ENCODE measurements at places on chromosomes 2 and 18.
A peak's percentile ranks its signal among the peaks of the same experiment; 100 is the strongest.

- DNase-seq, result no peak
These were observed 21.4 kb upstream of the PLEKHM3 start for GRCh38 chr2:208046686-208047085.

GRCh38 chr2:181594322-181594721 lies 62.6 kb downstream of the CERKL start:
- DNase-seq, result no peak

DNA sequence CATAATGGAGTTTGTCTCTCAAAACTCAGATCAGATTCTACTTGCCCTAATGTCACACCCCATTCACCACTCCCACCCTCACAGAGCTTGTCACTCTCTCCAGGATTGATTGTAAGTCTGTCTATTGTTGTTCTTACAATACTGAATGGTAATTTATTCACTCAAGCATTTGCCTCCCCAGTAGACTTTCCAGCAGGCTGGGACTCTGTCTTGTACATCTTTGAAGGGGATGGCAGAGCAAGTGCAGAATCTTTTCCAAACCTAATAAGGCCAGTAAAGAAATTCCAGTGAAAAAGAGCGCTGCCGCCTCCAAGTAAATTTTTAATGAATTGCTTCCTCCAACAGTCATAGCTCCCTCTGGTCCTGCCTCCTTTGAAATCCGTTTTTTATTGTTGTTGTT lies 56.9 kb downstream of the RBM43 start:
- DNase-seq, result no peak

- DNase-seq, result no peak
These were observed 412.1 kb upstream of the MYT1L start for GRCh38 chr2:2743164-2743571.

GRCh38 chr2:174595891-174596397 lies 1.7 kb downstream of the WIPF1 start:
- DNase-seq, result no peak

DNA sequence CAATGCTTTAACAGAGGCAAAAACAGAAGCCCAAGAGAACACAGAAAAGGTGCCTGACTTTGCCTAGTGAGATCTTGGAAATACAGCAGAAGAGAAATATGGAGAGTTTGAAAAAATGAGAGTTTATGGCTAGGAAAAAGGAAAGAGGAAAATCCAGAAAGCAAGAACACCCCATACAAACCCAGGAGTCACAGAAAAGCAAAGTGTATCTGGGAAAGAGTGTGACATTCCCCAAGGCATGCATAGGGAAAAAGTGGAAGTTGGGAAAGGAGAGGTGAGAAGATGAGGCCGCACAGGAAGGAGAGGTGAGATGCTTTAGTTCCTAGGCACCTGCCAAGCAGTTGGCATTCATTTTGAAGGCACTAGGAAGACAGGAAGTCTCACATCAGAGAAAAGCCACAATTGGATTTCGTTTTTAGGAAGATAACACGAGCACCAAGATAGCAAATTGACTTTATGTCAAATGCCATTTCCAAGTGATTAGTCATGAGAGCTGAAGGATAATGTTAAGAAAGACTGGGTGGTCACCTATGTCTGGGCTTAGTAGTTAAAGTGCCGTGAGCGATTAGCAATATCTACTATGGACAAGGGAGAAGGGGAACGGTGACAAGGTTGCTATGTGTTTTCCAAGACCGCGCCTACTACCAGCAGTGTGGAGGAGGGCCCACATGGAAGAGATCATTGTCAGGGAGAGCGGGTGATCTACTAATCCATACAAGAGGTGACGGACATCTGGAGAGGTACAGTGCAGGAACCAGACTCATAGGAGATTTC lies 224.1 kb upstream of the PARD3B start:
- no peak for DNase-seq

DNA sequence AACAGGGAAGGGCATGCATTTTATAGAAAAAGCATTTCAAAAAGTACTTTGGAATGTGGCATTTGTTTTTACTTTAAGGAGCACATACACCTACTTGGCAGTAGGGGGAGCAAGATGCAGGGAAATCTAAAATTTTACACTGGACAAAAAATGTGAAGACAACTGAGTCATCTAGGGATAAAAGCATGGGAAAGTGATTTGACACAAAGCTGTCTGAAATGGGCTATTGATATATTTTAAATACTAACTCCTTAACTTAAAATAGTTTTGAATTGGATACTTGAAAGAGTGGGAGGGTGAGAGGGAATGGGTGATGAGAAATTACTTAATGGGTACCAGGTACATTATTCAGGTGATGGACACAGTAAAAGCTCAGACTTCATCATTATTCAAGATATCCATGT lies 15.8 kb downstream of the TMEM200C start:
- no peak for DNase-seq

- DNase-seq, result no peak
These were observed 24.0 kb downstream of the RAX start for GRCh38 chr18:59249199-59249774.

- DNase-seq, result no peak
These were observed 320.2 kb downstream of the TMX3 start for GRCh38 chr18:68394705-68395104.

GRCh38 chr18:24231773-24232735 lies 93.2 kb downstream of the CABYR start:
- DNase-seq, result no peak

DNA sequence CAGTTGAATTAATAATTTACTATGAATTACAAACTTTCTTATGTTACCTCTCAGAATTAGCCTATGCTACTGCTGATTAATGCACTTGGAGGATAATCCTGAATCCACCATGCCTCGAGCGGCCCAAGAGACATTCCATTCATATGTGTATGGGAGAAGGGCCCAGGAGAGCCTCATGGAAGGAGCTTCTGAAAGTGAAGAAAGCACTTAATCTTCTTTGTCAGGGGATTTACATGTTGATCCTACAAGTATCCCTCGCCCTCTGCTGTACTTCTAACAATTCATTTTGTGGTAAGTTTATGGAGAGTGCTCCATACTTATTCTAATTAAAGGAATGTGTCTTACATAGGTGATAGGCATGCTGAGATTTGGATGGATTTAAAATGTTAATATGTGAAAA lies 1189.1 kb upstream of the NXPH2 start:
- DNase-seq, result no peak

DNA sequence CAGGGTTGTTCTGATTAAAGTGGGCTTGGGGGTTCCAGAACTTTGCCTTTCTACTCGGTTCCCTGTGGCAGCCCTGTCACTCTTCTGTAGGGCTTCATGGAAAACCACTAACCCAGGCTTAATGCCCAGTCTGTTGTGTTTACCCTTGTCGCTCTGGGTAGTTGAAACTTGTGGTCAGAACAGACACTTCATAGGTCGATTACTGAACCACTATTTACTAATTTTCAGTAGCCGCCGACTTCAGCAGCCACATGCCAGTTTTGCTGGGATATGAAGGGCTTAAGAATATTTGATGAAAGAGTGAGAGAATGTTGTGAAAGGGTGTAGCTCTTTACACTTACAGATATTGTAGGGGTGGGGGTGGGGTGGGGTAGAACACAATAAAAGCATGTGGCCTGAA lies 362.3 kb downstream of the RND3 start:
- no peak for DNase-seq

GRCh38 chr2:222703886-222704285 lies 32.4 kb downstream of the MOGAT1 start:
- DNase-seq, result no peak

- DNase-seq, result no peak
These were observed 41.7 kb downstream of the FBXO11 start for GRCh38 chr2:47864566-47864965.

DNA sequence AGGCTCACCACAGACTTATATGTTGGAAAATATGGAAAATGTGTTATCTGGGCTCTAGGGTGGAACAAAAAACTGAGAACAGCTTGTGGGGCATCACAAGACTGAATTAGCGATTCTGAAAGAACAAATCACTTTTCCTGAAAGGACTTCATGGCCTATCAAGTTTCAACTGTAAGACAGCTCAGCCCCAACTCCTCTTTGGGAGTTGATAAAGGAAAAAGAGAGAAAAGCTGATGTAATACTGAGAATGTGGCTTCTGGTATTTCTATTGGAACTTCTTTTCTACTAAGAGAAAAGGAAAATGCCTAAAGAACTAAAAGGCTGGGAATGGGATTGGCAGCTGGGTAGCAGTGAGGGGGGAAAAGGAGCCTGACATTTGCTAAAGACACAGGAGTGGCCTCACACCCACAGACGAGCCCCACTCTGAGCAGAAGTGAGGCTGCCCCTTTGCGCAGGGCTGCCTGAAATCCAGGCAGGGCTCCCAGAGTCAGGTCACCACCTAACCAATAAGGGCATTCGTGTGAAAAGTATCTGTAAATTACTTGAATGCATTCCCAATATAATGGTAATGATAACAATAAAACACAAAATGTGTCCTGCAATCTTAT lies 75.6 kb downstream of the LRP2 start:
- DNase-seq, result no peak

- no peak for DNase-seq
These were observed 151.3 kb downstream of the NEDD4L start for GRCh38 chr18:58195278-58195765.

DNA sequence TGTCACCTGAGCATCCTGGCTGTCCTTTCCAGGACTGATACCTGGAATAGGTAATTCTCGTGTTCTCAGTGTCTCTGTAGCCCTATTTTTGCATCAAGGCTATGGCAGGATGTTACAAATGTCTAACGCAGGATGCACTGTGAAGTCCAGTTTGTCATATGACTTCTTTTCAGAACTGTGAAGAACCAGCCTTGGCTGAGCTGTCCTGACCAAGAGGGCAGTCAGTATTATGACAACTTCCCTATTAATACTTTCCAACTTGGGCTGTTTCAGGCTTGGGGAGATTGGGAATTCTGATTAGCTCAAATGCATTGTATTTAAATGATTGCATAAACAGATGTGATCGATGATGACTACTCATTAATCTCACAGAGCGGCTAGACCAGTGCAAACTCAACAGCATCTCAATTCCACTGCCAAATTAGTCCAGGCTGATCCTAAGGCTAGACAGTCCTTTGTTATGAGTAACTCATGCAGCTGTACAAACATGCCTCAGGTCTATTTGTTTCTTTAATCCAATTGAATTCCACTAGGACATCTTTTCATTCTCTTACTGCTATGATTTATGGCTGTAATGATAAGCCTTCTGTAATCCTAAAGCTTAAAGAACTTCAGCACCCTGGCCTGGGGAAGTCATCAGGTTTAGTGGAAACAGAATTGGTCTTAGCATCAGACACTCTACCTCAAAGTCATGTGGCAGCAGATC lies 331.6 kb downstream of the KCNS3 start:
- DNase-seq, result no peak

GRCh38 chr2:199085261-199085660 lies 372.5 kb downstream of the SATB2 start:
- no peak for DNase-seq

DNA sequence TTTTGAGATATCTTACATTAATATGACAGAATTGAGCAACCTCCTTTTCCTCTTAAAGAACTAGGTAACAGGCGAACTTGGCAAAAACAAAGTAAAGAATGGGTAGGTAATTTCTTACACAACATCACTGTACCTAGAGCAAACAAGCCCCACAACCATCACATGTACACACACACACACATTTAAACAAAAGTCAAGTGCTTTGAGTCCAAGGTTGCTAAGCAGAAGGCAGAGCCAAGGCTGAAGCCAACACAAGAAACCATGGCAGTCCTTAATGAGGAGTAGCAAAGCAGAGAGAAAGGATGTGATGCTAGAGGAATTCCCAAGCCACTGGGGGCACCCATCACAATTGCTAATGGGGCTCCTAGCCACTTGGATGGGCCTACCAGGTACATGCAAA lies 164.1 kb downstream of the PAX3 start:
- no peak for DNase-seq

- DNase-seq, result peak; percentile 89
These were observed at the start of gene GMPPA for GRCh38 chr2:219498280-219499057. GMPPA (plus strand) TSS chr2:219498891; CDS start chr2:219499976, 1,085 bp downstream.

DNA sequence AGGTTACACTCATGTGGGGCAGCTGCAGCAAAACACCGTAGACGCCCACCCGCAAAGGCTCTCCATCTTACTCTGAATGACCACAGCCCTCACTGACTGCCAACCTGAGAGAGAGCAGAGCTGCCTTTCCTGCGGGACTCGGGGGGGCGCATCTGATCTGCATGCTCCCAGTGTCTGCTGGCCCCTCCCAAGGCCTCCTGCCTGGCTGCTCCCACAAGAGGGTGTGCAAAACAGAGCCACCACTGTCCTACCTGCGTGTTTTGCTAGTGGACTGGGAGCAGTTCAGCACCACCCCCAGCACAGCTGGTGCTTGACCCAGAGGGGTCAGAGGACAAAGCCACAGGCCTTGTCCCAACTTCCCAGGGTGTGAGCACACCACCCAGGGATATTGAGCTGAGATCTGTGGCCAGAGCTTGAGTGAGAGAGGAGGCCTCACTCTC lies 76.4 kb downstream of the MYO3B start:
- no peak for DNase-seq

DNA sequence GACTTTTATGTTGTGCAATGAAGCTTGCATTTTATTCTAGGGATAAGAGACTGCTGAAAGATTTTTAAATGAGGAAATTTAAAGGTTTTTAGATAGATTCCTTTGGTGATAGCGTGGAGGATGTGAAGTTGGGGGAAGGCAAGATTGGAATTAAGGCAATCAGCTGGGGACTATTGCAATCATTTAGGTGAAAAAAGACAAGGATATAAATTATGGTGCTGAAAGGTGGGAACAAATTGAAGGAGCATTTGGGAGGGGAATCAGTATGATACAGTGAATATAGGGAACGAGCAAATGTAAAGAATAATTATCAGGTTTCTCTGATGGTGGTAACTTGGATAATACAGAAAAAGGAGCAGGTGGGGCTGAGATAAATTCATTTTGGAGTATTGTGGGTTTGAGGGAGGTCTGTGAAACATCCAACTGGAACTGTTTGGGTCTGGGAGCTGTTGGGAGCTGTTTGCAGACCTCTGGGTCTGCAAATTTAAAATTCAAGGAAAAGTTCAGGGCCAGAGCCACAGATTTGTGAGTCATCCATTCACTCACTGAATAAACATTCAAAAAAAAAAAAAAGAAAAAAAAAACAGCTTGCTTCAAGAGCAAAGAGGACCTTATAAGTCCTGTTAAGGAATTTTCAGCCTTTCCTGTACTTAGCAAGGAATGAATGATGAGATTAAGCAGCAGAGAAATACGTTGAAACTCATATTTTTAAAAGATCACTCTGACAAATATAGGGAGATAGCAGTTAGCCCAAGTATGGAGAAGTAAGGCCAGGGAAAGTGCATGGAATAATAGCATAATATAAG lies 257.5 kb upstream of the FN1 start:
- no peak for DNase-seq

DNA sequence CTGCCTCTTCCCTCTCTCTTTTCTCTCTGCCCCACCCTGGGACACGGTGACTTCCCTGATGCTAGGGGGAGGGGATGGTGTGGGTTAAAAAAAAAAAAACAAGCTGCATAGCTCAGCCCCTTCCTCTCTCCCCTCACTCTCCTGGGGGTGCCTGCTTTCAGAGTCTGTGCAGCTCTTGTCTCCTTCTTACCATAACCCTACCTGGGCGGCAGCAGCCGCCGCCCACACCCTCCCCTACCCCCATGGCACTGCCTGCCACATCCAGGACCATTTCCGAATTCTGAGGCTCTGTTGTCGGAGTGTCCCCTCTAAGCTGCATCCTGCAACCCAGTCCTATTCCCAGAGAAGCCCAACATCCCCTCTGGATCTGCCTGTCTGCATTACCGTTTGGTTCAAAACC lies 16.0 kb downstream of the TTC32 start:
- DNase-seq, result no peak
